ENCODE measurements at places on chromosomes 16 and 17.

- no peak for DNase-seq
These were observed 2.4 kb downstream of the SPN start for GRCh38 chr16:29665294-29666077.

- DNase-seq: no peak
These were observed 196.0 kb upstream of the CPHXL start for GRCh38 chr16:75922250-75922649.

DNA sequence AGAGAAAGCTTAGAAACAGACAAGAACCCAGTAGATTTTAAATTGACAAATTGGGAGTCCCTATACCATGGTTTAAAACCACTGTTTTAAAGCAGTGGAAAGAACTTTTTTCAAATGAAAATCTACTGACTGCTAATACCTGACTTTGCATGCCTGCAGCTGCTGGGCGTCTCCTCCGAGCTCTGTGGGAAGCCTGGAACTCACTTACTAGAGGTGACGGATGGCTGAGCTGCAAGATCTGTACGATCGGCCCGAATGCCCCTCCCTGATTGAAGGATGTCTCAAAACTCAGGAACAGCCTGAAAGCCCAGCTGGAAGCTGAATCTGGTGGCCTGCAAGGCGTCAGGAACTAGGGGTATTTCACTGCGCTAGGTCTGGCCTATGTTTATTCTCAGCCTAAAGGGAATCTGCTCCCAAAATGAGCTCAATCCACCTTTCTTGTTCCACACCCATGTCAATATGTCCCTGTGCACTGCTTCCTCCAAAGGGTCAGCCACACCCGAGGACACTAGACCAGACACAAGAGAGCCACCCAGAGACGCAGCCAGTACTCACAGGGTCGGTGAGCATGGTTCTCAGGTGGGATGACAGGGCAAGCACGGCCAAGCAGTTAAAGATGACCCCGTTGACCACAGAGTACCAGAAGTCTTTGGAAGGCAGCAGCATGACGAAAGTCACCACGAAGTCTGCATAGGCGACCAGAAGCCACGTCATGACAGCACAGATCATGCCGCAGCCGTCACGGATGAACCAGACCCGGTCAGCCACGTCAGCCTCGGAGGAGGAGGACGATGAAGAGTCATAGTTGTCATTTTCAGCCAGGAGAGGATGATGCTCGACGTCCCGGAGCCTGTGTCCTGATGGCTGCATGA is 21.4 kb downstream of the ZDHHC7 start:
- peak; percentile 39 for DNase-seq

DNA sequence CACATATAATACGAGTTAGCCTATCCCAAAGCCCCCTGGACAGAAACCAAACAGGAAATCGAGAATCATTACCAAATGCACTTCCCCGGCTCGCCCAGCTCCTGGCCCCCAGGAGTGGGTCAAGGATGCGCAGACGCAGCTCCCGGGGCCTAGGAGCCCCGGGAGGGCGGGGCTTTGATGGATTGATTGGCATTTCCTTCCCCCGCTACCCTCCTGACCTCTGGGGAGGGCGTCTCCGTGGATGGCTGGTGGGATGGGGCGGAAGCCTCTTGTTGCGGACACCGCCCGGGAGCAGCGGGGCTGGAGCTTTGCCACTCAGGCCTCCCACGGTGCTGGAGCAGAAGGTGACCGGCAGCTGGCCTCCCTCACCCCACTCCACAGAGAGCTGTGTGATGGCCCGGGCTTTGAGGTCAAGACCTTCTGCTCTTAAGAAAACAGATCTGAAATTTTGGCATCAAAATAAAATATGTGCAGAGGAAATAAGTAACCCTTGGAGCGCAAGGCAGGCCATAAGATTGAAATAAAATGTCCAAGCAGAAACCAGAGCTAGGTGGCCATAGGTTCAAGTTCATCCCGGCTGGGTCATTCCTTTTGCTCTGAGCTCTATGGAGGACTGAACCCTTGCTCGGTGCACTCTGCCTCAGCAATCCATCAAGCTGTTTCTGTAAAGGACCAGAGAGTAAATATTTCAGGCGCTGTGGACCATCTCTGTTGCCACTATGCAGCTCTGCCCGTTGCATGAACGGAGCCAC is 262.3 kb downstream of the SOX9 start:
- DNase-seq: no peak

DNA sequence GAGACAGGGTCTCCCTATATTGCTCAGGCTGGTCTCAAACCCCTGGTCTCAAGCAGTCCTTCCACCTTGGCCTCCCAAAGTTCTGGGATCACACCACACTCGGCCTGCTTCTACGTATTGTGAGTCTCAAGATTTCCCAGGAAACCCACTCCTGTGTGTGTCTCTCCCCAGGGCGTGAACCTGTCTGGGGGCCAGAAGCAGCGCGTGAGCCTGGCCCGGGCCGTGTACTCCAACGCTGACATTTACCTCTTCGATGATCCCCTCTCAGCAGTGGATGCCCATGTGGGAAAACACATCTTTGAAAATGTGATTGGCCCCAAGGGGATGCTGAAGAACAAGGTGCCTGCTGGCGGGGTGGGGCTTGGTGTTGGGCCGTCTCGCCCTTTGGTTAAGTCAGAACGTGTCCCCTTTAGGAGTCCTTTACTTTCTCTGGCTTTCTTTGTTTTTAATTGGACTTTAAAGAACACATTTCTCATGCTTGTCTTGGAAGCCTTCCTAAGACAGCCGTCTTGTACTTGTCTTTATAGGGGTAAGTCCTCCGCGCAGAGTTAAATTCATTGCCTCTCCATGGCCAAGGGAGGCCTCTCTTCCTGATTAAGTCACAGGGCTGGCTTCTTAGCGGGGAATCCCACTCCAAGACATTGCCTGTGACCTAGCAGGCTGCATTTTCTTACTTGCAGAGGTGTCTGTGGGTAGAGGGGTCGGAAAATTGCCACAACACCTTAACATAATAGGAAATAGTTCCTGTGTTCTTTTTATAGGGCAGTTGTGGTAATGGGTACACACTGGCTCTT is 136.4 kb downstream of the ABCC6 start:
- no peak for DNase-seq

GRCh38 chr17:47279062-47279801 is 25.6 kb downstream of the ITGB3 start:
- no peak for DNase-seq

DNA sequence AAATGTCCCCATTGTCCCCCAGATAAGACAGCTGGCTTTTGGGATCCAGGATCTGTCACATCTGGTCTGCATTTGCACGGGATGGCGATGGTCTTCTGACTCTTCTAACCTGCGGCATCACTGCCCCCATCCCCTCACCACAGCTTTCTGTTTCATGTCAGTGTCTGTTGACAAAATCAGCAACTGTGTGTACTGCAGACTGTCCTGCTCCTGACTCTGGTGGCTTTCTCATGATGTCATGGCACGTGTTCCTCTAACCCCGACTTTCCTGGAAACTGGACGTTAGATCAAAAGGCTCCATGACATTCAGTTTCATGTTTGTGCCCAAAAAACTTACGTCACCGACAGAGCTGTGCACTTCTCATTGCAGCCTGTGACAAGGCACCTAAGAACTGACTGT is 30.1 kb upstream of the CPNE2 start:
- DNase-seq: no peak

- no peak for DNase-seq
These were observed 4.7 kb downstream of the DYNC1LI2 start for GRCh38 chr16:66746682-66747081.

DNA sequence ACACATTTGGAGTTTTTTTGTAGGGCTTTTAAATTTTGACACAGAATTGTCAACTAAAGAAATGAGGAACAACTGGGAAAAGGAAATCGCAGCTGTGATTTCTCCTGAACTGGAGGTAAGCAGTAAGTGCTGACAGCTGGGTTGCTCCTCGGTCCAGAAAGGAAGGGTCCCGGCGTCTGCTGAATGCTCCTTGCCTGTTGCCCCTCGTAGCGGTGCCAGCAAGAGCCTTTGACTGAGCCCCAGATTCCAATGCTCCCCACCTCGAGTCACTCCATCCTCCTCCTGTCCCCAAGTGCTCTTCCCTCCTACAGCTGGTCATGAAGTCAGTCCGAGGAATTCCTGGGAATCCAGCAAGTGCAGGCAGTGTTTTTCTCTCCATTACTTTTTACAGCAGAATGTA is 32.0 kb upstream of the ENDOV start:
- DNase-seq: no peak

- DNase-seq: no peak
These were observed 4.2 kb upstream of the AATF start for GRCh38 chr17:36944553-36944952.

DNA sequence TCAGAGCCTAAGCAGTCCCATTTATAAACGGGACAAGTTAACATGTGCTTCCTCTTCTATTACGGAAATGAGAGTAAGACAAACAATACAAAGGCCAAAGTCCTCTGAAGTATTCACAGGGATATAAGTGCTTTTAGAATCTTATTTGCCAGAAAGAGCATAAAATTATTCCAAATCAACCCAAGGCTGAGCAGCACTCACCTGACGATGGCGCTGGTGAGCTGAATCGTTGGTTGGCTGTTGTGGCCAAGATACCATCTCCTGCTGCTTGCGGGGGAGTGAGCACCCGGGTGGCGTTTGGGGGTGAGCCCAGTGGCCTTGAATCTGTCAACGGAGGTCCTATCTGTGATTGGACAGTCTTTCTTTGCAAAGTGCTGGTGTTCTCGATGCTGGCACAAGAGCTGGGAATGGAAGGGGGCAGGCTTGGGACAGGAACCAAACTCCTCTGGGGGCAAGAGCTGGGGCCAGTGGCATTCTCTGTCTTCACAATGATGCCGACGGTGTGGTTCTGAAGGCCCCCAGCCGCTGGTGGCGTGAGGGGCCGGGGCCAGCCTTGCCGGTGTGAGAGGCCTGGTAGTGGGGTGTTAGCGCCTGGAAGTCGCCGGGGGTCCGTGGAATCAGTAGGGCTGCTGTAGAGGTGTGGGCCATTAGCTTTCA is 9.5 kb upstream of the DHRS13 start:
- DNase-seq: no peak

DNA sequence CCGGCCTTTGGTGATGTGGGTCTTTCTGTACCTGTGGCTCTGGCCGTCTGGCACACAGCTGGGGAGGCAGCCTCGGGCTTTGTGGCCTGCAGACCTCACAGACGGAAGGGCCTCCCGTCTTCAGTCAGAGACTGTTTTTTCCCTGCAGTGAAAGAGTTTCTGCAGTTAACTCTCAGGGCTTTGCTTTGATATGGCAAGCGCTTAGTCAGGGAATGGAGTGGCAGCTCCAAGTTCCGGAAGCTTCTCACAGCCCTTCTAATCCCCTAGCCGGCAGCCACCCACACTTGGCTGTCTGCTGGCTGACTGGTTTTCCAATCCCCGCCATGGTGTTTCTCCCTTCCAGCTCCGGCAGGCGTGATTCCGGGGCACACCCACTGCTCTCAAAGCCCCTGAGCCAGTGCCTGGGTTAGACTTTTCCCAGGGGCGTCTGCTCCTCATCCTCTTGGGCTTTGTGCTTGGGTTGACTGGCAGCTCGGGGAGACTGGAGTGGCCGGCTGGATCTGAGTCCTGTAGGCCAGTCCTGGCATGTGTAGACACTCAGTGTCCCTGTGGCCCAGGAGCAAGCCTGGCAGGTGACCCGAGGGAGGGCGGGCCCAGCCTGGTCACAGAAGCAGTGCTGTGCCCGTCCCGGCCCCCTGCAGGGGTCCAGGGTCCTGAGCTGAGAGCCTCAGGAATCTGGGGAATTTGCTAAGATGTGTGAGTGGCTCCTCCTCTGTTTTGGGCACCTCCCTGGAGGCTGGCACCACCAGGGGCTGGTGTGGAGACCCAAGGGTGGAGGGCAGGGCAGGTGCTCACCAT is 29.9 kb downstream of the BAIAP2 start:
- peak; percentile 67 for DNase-seq

- peak; percentile 26 for DNase-seq
These were observed 93.1 kb downstream of the ZDHHC7 start for GRCh38 chr16:84918006-84918909.

DNA sequence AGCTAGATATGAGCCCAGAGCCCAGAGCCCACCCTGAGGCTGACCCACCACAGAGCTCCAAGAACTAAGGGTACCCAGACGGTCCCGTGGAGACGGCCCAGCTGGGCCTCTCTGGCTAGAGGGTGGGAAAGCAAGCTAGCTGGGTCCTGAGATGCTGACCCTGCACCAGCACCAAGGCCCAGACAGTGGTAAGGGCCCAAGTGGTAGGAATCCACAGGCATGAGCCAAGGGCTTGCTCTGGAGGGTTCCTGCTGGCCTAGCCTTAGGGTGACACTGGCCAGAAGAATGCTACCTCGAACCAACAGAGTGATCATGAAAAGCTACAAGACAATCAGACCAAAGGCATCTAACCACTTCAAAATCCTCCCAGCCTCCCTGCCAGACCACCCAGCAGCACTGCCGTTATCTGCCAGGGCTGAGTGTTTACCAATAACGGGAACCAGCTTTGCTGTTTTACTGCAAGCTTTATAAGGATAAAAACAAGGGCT is 13.2 kb downstream of the HIC1 start:
- no peak for DNase-seq

GRCh38 chr17:2947996-2948550 is 115.3 kb downstream of the OR1D5 start:
- no peak for DNase-seq

DNA sequence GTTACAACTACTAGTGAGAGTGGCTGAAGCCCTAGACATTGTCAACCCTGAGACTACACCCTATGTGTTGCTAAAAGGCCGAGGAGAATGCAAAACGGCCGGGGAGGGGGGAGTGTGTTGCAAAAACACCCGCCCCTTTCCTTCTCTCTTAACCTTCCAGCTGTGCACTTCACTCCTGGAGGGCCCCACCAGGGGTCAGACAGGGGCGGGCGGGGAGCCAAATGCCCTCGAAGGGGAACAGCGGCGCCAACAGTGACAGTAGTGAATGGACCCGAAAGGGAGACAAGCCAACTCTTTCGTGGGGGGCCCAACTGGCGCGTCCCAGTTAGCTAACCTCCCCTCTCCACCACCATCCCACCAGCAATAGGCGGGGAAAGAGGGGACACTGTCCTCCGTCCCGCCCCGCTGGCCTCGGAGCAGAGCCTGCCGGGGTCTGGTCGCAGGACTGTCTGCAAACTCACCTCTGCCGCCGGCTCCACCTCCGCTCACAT is 352 bp downstream of the MARF1 start:
- peak; percentile 53 for DNase-seq

DNA sequence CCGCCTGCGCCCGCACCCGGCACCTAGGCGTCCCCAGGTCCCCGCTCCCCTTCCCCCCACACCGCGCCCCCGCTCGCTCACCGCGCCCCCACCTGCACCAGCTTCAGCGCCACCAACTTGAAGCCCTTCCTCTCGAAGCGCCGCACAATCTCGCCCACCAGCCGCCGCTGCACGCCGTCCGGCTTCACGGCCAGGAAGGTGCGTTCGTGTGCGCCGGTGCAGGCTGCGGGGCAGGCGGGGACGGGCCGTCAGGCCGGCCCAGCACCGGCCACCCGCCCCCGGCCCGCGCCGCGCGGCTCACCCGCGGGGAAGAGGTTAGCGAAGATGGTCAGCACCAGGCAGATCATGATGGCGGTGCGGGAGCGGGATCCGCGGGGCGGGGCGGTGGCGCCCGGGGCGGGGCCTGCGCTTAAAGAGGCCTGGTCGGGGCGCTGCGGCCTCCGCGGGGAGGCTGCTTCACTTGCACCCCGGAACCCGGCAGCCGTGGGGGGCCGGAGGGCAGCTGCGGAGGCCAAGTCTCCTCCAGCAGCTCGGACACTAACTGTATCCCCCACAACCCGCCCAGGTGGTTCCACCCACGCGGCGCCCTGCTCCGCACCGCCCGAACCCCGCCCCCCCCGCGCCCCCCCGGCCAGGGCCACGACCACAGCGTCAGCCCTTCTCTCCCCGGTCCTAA is at the start of gene NME3:
TSS of gene NME3 (minus strand) at position 356 of the 676 bp plus-strand sequence. CDS start at position 347, 9 bp downstream.
- peak; percentile 84 for DNase-seq
